Esophagus muscularis mucosa (tissue), 4 donors: ENCODE measurements at places on chromosomes 5 and 9. TPM values are rescaled to one million over a fixed set of nuclear protein-coding genes. Genes with fewer than 3 reads are reported as not detected.

Gene ALDH1A1
- 66.4 TPM for total RNA-seq

Gene CDHR2
- 0.92 TPM for total RNA-seq

Gene WHRN
- 9.1 TPM for total RNA-seq

Gene SCGB3A1
- total RNA-seq: not detected

Gene PARP8
- 8.3 TPM for total RNA-seq

Gene LRRC70
- total RNA-seq: 1.0 TPM

Gene ADAMTS19
- 8.5 TPM for total RNA-seq

Gene TMEM252
- not detected for total RNA-seq

DNA sequence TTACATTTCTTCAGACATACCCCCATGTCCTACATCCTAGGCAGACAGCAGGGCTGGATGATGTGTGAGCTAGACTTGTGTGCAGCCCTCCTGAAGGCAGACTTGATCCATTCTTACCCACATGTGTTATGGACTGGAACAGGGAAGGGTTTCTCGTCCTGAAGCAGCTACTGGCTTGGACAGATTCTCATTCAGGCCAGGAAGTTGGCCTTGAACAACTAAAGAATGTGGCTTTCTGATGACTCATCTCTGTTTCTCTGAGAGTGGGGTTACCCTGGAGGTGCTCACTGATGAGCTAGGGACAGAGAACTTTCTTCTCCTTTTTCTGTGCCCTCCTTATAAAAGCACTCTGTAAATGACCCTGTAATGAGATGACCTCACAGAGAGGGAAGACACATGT, 246.5 kb downstream of the PCSK5 start:
- no peak for DNase-seq
- no peaks in the 10 kb centered on the region for H3K36me3 ChIP-seq
- H3K27ac ChIP-seq: no peak overlapping the region
- H3K4me1 ChIP-seq: peaks cover 25% of the 10 kb centered on the region

DNA sequence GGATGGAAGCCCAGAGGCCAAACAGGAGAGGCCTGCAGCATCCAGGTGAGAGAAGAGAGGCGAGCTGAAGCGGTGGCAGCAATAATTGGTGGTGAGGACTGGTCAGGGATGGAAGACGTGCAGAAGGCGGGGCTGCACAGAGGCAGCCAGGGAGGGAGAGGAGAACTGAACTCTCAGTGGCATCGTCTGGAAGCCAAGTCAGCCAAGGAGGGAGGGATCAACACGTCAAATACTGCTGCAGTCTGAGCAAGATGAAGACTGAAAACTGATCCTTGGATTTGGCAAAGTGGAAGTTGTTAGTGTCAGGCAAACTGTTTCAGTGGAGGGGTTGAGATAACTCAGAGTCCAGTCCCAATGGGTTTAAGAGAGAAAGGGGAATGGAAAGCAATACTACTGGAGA, 145.4 kb downstream of the CDK5RAP2 start:
- H3K27me3 ChIP-seq: no peaks in the 10 kb centered on the region
- no peak overlapping the region for H3K27ac ChIP-seq
- H3K36me3 ChIP-seq: peaks cover 42% of the 10 kb centered on the region
- no peak for DNase-seq

- H3K4me3 ChIP-seq: no peak overlapping the region
- H3K4me1 ChIP-seq: peaks cover 20% of the 10 kb centered on the region
- no peaks in the 10 kb centered on the region for H3K27me3 ChIP-seq
- no peak overlapping the region for H3K27ac ChIP-seq
- no peak for DNase-seq
Measured at GRCh38 chr5:143499480-143500114, 96.1 kb upstream of the NR3C1 start.

DNA sequence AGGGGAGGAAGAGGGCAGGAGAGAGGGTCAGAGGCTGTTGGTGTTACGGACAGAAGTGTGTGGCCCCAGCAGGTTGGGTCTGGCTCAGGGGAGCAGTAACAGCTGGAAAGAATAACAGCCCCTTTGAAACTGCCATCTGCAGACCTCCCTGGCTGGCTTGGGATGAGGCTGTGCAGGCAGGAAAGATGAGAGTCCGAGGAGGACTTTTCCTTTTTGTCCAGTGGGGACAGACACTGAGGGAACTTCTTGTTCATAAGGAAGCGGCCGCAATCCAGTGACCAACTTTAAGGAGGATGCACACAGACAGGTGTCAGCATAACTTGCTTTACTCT, 14.8 kb upstream of the PLEKHG4B start:
- H3K4me1 ChIP-seq: no peaks in the 10 kb centered on the region
- peak; percentile 47 for DNase-seq
- no peak overlapping the region for H3K27ac ChIP-seq
- no peaks in the 10 kb centered on the region for H3K36me3 ChIP-seq
- no peaks in the 10 kb centered on the region for H3K27me3 ChIP-seq
- no peak overlapping the region for H3K4me3 ChIP-seq

GRCh38 chr5:170256571-170256970, 23.8 kb downstream of the C5orf58 start:
- DNase-seq: peak; percentile 31
- H3K4me1 ChIP-seq: peaks cover 30% of the 10 kb centered on the region
- no peaks in the 10 kb centered on the region for H3K27me3 ChIP-seq
- H3K27ac ChIP-seq: no peak overlapping the region
- H3K4me3 ChIP-seq: no peak overlapping the region

DNA sequence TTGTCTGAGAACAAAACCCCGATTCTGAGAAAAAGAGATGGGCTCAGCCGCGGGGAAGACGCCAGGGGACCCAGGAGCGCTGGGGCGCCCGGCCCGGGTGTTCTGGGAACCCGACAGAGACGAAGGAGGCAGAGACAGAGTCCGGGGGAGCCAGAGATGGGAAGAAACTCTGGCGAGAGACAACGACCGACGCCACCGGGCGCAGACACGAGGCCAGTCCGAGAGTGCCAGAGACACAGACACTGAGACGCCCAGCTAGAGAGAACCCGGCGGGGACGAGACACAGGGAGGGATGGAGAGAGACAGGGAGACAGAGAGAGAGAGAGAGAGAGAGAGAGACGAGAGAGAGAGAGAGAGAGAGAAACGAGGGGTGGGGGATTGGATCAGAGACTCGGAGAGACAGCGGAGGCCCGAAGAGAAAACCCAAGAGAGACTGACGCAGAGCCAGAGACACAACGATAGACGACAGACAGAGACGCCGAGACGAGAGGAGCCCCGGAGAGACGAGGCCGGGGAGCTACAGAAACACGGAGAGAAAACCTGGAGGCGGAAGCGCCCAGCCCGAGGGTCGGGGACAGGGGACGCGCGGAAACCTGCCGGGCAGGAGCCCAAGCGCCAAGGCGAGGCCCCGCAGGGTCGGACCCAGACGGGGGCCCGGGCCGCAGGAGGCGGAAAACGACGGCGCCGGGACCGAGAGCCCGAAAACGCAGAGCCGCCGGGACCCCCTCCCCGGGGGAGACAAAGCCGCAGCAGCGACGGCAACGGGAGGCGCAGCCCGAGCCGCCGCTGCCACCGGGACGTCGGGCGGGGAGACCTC, 3.3 kb downstream of the NR5A1 start:
- H3K36me3 ChIP-seq: no peaks in the 10 kb centered on the region
- H3K27ac ChIP-seq: no peak overlapping the region
- no peak for DNase-seq
- peaks cover 44% of the 10 kb centered on the region for H3K27me3 ChIP-seq

GRCh38 chr9:85173967-85174366, 504.4 kb downstream of the NTRK2 start:
- H3K4me1 ChIP-seq: no peaks in the 10 kb centered on the region
- DNase-seq: no peak
- H3K27me3 ChIP-seq: peaks cover 2% of the 10 kb centered on the region
- H3K36me3 ChIP-seq: no peaks in the 10 kb centered on the region
- no peak overlapping the region for H3K27ac ChIP-seq

DNA sequence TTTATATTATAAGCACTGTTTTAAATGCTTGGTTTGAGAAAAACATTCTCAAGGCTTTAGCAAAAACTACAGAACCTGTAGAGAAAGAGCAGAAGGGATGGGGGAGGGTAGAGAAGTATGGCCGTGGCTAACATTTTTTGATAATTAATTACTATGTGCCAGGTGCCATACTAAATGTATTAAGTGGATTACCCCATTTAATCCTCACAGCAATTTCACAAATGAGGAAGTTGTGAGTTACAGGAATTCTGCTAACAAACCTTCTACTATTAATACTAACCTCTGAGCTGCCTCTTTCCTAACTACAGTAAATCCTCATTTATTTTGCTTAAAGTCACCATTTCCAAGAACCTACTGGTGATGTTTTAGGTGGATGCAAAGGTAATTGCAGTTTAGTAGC, 157.9 kb downstream of the RNF180 start:
- no peaks in the 10 kb centered on the region for H3K27me3 ChIP-seq
- no peak overlapping the region for H3K27ac ChIP-seq
- no peak for DNase-seq
- no peaks in the 10 kb centered on the region for H3K36me3 ChIP-seq

- DNase-seq: peak; percentile 95
- peaks cover 40% of the 10 kb centered on the region for H3K4me1 ChIP-seq
- H3K4me3 ChIP-seq: peak within 1 kb of the TSS; percentile 72
- H3K36me3 ChIP-seq: peaks cover 20% of the 10 kb centered on the region
Measured at GRCh38 chr9:96655198-96655851, at the start of gene PRXL2C. TSS of gene PRXL2C (minus strand) at chr9:96655317. CDS start at chr9:96655281, 36 bp downstream.

DNA sequence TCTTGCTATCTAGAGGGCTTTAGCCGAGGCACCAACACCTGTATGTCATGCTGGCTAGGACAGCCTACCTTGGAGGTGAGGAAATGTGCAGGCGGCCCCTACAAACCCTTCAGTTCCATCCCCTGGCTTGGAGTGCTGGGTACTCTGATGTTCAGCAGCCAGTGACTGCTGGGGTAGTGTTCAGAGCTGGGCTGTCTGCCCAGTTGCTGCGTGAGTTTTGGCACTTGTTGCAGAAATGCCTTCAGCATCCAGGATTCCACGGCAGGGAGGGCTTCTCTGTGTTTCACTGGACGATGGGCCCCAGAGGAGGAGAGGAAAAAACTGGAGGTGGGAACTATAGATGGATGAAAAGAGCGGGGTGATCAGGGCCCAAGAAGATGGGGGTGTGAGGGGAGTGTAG, 10.4 kb downstream of the SWI5 start:
- H3K27ac ChIP-seq: no peak overlapping the region
- H3K27me3 ChIP-seq: no peaks in the 10 kb centered on the region
- no peak overlapping the region for H3K4me3 ChIP-seq
- H3K36me3 ChIP-seq: peaks cover 45% of the 10 kb centered on the region

DNA sequence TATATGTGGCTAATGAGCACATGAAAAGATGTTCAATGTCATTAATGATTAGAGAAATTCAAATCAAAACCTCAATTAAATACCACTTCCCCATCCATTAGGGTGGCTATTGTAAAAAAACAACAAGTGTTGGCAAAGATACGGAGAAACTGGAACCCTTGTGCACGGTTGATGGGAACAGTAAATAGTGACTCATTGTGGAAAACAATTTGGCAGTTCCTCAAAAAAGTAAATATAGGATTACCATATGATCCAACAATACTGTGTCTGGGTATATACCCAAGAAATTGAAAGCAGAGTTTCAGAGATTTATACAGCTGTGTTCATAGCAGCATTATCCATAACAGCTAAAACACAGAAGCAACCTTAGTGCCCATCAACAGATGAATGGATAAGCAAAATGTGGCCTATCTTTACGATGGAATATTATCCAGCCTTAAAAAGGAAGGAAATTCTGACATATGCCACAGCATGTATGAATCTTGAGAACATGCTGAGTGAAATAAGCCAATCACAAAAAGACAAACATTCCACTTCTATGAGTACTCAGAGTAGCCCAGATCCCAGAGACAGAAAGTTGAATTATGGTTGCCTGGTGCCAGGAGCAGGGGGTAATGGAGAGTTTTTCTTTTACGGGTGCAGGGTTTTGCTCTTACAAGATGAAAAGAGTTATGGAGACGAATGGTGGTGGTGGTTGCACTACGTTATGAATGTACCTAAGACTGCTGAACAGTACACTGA, 41.4 kb upstream of the LRRC14B start:
- H3K27ac ChIP-seq: no peak overlapping the region
- H3K36me3 ChIP-seq: no peaks in the 10 kb centered on the region
- no peaks in the 10 kb centered on the region for H3K4me1 ChIP-seq
- H3K4me3 ChIP-seq: no peak overlapping the region

GRCh38 chr5:128276537-128277216, 193.1 kb downstream of the SLC12A2 start:
- no peaks in the 10 kb centered on the region for H3K27me3 ChIP-seq
- H3K4me1 ChIP-seq: peaks cover 29% of the 10 kb centered on the region
- no peak overlapping the region for H3K4me3 ChIP-seq
- no peak overlapping the region for H3K27ac ChIP-seq

- H3K27me3 ChIP-seq: no peaks in the 10 kb centered on the region
- no peak for DNase-seq
- H3K36me3 ChIP-seq: no peaks in the 10 kb centered on the region
- H3K27ac ChIP-seq: no peak overlapping the region
Measured at GRCh38 chr5:75465480-75465879, 45.9 kb downstream of the CERT1 start.

DNA sequence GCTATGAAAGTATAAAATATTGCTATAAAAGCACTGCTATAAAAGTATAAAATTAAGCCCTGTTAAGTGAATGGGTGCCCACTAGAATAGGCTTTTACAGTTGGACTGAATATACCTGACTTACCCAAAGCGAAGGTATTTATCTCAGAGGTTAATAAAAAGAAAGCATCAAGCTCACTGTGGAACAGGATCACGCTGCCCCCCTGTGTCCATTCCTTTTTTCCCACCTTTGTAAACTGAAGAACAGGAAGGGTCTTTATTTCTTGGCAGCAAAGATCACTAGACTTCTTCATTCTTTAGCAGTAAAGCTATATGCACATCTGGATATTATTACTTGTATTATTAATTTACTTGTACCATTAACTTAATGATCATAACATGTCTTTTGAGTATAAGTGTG, 22.1 kb upstream of the PLPP6 start:
- no peak for DNase-seq
- H3K27ac ChIP-seq: no peak overlapping the region
- peaks cover 7% of the 10 kb centered on the region for H3K4me1 ChIP-seq
- no peak overlapping the region for H3K4me3 ChIP-seq
- H3K27me3 ChIP-seq: no peaks in the 10 kb centered on the region

DNA sequence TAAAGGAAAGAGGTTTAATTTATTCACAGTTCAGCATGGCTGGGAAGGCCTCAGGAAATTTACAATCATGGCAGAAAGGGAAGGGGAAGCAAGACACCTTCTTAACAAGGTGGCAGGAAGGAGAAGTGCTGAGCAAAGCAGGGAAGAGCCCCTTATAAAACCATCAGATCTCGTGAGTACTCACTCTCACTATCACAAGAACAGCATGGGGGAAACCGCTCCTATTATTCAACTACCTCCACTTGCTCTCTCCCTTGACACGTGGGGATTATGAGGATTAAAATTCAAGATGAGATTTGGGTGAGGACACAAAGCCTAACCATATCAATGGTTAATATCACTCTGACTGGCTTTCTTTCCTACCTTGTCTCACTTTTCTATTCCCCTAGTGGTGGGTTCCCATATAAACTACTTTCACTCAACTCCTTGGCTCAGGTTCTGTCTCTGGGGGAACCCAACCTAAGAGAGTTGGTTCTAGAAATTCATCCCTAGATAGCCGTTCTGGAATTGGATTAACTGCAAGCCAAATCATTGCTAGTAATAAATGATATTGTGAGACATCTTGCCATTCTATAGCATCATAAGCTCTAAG, 749.8 kb upstream of the GRAMD2B start:
- no peaks in the 10 kb centered on the region for H3K4me1 ChIP-seq
- no peaks in the 10 kb centered on the region for H3K27me3 ChIP-seq
- no peaks in the 10 kb centered on the region for H3K36me3 ChIP-seq
- no peak for DNase-seq
- H3K27ac ChIP-seq: no peak overlapping the region

GRCh38 chr5:171907725-171908343, 98.6 kb downstream of the FBXW11 start:
- H3K27ac ChIP-seq: no peak overlapping the region
- no peak overlapping the region for H3K4me3 ChIP-seq
- peaks cover 14% of the 10 kb centered on the region for H3K36me3 ChIP-seq
- peaks cover 10% of the 10 kb centered on the region for H3K4me1 ChIP-seq

- H3K4me1 ChIP-seq: peaks cover 43% of the 10 kb centered on the region
- H3K4me3 ChIP-seq: peak within 1 kb of the TSS; percentile 65
- H3K27me3 ChIP-seq: no peaks in the 10 kb centered on the region
- no peak for DNase-seq
Measured at GRCh38 chr9:131739959-131740648, at the start of gene RAPGEF1. TSS of gene RAPGEF1 (minus strand) at chr9:131740076. CDS start at chr9:131739830, 246 bp downstream.
